GM10248 (cell line): ENCODE measurements at places on chromosomes 5 and 9.

- no peak for DNase-seq
These were observed 108.2 kb upstream of the DMAC1 start for GRCh38 chr9:7907551-7908337.

- DNase-seq = no peak
These were observed 233.4 kb downstream of the COMMD10 start for GRCh38 chr5:116318091-116318854.

DNA sequence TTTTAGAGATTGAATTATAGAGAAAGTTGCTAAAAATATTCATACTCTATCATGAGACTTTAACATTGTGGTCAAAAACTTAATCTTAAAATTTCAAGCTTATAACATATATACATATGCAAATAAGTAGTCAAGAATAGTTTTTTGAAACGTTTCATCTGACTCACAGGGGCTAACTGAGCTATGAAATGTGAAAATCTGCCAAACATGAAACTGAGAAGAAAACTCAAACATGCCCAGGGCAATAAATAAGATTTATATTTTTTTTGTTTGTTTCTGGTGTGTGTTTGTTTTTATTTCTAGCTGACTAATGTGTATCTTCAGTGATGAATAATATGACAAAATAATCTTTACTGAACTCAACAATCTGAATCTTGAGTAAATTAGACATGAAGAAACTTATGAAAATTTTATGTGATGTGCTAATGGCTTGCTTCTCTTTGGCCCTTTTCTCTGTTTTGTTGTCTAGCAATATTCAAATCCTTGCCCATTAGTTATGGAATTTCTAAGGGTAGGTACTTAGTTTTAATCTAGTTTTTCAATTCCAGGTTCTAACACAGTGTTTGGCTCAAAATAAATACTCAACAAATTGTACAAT, 99.9 kb downstream of the FAM174A start:
- DNase-seq = no peak

DNA sequence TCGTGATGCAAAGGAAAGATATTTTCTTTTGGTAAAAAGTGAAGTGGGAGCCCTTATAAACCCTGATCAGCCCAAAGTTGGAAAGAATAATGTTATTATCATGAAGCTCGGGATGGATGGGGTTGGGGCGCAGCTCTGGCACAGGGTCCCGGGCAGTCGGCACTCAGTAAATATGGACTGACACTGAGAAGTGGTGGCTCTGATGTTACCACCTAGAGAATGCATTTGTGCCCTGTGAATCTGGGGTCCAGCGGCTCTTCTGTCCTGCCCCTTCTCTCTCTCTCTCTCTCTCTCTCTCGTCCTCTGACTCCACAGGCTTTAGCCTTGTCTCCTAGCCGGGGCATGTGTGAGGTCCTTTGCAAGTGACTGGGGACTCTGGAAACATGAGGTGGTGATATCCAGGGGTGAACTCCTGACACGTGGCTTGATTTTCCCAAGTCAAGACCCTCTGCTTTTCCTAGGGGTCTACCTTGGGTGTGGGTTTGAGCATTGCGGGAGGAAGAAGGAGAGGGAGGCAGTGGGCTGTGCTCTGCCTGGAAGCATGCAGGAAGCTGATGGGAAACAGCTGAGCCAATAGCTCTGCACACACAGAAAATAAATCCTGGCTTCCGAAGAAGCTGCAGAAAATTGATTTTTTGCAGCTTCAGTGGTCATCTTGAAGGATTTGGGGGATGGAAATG, 162.7 kb downstream of the MACROH2A1 start:
- DNase-seq = no peak

GRCh38 chr5:158433634-158434033, 574.7 kb upstream of the CLINT1 start:
- no peak for DNase-seq

GRCh38 chr5:109396965-109397364, 12.8 kb downstream of the PJA2 start:
- no peak for DNase-seq

GRCh38 chr9:35766997-35767396, 12.9 kb upstream of the MSMP start:
- no peak for DNase-seq

DNA sequence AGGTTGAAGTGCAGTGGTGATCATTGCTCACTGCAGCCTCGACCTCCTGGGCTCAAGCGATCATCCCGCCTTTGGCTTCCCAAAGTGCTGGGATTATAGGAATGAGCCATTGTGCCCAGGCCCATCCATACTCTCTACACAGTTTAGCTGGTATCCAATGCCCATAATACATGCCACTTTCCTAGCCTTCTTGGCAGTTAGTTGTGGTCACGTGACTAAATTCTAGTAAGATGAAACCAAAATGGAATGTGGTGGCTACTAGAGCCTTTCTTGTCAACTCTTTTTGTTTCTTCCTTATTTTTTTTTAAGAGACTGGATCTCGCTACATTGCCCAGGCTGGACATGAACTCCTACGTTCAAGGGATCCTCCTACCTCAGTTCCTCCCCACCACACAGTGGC, 15.3 kb upstream of the KIF27 start:
- no peak for DNase-seq

DNA sequence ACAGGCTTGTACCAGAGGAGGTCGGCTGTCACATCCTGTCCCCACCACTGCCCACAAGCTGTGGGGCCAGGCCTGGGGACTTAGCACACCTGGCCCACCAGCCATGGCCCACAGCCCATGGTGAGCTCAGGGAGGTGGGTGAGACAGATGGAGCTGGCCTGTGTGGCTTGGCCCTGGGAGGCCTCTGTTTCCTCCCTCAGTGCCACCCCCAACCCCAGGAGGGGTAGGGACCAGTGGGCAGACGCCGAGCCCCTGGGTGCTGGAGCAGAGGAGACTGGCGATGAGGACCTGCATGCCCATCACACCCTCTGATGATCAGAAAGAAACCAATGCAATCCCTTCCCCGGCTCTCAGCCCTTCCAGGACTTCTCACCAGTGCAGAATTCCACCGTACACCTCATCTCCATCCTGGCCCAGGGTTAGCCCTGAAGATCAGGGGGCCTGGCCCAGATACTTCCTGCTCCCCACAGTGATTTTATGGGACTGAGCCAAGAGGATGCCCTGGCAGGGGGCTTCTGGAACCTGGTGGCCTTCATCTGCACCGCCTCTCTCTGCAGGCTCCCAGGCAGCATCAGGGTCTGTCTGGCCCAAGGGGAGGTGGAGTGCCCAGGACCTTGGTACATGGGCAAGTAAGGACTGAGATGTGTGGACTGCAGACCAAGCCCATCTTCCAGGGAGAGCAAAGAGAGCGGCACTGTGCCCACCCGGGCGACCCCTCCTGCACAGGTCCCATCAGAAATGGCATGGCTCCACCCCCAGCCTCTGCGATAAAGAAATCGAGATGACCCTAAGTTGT, 16.9 kb upstream of the NKD2 start:
- no peak for DNase-seq

DNA sequence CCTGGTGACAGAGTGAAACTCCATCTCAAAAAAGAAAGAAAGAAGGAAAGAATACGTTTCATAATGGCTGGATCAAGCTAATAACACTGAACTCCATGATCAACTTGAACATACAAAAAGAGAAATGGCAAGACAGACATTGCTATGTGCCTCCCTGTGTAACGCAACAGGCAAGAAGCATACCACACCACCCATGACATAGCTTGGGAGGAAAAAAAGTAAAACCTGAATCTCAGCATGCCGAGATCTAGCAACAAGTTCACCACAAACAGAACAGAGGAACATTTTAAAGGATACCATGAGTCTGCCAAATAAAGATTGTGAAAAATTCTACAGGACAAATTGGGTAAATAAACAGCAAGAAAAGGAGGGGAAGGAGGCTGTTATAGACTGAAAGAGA, 26.7 kb downstream of the HOMER1 start:
- DNase-seq = no peak

GRCh38 chr9:83701769-83702168, 6.0 kb downstream of the UBQLN1 start:
- no peak for DNase-seq

GRCh38 chr5:116374434-116374852, 200.2 kb downstream of the SEMA6A start:
- peak; percentile 39 for DNase-seq

- DNase-seq = no peak
These were observed 147.6 kb upstream of the TRIM32 start for GRCh38 chr9:116539549-116539948.

GRCh38 chr5:138370537-138370936, 18.1 kb downstream of the KDM3B start:
- no peak for DNase-seq

- DNase-seq = no peak
These were observed 139.1 kb downstream of the COX7C start for GRCh38 chr5:86756839-86757238.

DNA sequence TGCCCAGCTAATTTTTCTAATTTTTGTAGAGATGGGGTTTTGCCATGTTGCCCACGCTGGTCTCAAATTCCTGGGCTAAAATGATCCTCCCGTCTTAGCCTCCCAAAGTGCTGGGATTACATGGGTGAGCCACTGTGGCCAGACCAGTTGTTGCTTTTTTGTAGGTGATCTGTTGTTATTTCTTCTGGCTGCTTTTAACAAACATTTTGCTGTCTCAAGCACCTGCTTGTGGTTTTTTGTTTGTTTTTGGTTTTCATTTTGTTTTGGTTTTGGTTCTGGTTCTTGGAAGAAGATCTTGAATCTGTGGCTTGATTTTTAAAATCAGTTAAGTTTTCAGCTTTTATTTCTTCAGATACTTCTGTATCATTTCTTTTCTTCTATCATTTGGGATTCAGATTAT, 21.1 kb downstream of the ERCC6L2 start:
- no peak for DNase-seq

DNA sequence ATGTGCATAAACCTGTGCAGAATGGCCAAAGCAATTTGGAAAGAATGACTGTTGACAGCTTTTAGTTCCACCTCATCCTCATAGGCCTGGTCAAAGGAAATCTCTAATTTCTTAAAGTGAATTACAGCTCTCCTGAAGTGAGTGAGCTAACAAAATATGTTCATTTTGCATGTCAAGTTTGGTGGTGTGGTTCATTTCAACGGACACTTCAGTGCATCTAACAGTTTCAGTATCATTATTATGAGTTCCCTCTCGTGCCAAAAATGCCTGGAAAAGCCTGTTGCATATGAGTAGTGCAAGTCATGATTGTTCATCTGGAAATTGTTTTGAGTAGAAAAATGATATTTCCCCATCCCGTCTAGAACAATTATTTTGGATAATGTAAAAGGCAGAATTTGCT, 53.2 kb upstream of the HMHB1 start:
- DNase-seq = peak; percentile 27

- DNase-seq = no peak
These were observed 21.6 kb downstream of the LNPEP start for GRCh38 chr5:96957254-96958049.

DNA sequence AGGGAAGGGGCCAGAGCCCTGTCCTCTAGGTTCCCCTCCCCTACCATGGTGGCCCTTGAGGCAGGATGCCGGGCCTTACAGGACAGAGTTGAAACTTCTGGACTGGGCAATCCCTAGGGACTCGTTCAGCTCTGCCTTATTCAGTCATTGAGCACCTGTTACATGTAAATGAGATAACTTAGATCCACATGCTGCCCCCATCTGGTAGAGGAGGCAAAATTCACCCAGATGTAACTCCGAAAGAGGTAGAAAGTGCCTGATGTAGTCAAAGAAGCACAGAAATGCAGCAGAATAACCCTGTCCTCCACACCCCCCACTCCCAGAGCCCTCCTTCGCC, 1.5 kb downstream of the GGTA1 start:
- DNase-seq = peak; percentile 87

DNA sequence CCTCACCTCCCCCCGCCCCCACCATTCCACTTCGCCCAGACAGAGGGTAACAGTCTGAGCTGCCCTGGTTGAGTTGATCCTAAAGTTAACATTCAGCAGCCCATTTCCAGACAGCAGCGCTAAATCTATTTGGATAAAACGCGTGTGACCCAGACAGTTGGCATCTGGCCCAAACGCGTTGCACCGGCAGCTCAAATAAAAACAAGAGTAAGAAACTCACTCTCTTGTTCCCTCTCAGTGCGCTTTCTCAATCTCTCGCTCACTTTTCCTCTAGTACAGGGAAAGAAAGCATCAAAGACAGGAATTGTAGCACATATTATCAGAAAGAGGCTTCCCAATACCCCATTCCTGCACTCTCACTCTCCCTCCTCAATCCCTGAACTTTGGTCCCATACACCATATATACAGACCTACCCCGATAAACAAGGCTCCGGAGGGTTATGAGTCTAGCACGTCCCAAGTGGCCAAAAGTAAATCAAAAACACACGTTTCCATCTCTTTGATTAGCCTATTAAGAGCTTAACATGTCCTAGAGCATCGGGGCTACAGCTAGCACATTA, 1.3 kb downstream of the ADAMTS6 start:
- peak; percentile 9 for DNase-seq

DNA sequence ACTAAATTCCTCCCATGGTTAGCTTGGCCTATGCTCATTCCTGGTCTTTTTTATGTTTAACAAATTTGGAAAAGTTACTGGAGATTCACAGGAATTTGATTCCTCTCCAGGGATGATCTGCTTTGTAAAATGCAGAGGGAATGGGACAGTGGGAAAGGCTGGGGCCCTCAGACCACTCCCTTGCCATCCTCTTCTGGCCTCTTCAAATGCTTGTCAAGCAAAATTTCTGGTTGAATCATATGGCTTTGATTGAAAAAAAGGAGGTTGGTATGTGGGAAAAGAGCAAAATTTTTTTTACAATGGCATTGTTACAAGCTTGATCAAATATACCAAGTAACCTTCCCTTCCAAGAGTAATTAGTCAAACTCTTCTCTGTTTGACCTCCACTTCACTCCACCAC, 225.1 kb downstream of the PIK3R1 start:
- no peak for DNase-seq

GRCh38 chr9:121876658-121877271, 216.3 kb downstream of the TTLL11 start:
- DNase-seq = no peak

- no peak for DNase-seq
These were observed 339.1 kb downstream of the NFIB start for GRCh38 chr9:13974891-13975290.

- no peak for DNase-seq
These were observed 397.5 kb downstream of the IRX2 start for GRCh38 chr5:2353871-2354440.

DNA sequence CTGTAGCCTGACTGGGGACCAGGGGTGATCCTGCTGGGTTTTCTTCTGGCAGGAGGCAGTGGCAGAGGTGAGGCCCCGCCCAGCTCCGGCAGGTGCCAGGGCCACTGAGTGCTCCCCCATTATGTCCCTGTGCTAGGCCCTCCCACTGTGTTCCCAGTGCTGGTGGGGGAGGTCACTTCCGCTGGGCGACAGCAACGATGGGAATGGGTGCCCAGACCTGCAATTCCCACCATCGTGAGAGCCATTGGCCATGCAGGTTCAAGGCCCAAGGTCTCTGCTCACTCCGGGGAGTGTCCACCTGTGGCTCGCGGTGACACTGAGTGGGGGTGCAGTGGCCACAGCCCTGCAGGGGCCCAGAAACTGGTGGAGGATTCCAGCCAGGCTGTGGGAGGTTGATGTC, 98.6 kb downstream of the RXRA start:
- DNase-seq = no peak

DNA sequence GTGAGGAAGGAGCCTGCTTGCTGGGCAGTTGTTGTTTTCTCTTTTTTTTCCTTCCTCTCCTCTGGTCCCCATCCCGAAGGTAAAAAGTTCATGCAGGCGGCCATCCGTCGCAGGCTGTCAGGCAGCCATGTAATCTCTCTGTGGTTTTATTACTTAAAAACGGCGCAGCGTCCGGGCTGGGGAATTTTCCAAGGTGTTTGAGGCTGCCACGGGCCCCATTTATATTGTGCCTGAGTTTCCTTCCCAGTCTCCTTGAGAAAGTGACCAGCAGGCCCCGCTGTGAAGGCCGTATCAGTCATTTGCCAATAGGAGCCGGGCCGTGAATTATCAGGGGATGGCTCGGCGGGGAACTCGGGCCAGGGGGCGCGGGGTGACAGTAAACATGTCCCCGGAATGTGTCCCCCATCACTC, 289.7 kb downstream of the PBX3 start:
- no peak for DNase-seq
